Stimulated activated naive CD8-positive, alpha-beta T cell treated with anti-CD3 and anti-CD28 coated beads, Interleukin-15, Interleukin-2, amounts not matched to agents 100 U/mL and 50 U/mL, for 24 hours (primary cell): ENCODE measurements at places on chromosomes 6 and 20.
A peak's percentile ranks its signal among the peaks of the same experiment; 100 is the strongest.

DNA sequence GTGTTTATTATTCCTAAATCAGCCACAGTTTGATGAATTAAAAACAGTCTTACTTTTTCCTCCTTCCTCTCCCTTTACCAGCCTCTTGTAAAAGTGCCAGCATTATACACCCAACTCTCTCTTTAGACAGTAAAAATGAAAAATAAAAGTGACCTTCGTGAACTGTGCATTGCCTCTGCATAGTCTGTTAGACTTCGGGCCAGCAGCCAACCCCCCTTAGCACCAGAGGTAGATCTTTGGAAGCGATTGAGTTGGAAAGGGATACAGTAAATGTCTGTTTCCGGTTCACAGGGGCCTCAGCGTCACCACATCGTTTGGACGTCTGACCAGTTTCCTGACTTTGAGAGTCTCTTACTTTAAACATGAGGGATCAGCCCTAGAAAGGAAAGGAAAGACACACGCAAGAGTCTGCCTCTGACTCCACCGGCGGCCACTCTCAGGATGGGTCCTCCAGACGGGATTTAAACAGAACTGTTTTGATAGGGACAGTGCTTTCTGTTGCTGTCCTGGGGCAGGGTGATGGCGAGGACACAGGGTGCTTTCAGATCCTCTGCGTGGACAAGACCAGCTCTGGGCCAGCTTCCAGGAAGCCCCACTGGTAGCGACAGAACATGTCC lies 206.6 kb upstream of the PREP start:
- DNase-seq = no peak

DNA sequence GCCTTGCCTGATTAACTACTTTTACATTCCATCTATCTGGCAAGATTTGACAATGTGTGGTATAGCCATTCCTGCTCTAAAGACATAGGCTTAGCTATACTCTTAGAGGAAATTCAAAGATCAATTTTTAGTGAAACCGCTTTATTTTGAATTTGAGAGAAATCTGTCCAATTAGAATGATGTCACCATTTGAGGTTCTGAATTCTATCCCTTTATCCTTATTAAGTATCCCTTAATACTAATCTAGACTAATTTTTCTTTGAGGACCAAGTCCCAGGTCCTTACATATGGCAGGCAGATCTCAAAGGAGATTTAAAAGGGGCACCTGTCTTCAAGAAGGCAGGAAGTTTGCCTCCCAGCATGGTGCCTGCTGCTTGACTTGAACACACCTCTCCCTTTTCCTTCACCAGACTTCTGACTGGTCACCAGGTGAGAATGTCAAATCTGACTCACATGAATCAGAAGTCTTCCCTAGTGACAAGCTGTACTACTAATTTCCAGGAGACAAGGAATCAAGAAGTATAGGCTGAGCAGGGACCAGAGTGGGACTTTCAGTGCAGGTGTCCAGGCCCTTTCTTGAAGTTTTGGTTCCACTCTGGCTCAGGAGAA lies 15.0 kb upstream of the MRAP2 start:
- no peak for DNase-seq

DNA sequence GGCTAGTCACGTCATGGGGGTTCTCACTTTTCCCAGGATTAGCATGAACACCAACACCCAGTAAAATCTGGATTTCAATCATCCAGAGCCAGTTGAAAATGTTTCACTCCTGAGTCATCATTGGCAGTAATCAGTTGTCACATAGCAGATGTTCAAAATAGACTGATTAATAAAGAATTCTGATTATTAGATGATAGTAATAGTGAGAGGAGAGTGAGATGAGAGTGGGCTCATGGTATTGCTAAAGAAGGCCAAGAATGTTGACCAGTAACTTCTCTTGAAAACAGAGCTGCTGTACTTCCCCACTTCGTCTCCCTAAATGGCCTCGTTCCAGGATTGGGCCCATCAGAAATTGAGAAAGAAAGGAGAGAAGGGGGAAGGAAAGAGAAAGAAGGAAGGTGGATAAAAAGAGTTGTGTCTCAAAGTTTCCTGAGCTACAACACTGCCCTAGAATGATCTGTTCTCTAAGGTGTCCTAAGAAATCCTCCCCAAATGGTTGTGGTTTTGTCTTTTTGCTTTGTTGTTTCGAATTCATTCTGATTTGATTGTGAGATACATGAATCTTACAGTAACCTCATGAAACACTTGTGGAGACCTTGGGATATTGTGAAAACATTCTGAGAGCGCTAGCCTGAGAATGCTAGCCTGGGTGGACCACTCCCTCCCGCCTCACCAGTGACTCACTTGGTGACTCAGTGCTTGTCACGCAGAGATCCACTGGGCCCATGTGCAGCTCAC lies 502.2 kb upstream of the JARID2 start:
- DNase-seq = peak; percentile 84

DNA sequence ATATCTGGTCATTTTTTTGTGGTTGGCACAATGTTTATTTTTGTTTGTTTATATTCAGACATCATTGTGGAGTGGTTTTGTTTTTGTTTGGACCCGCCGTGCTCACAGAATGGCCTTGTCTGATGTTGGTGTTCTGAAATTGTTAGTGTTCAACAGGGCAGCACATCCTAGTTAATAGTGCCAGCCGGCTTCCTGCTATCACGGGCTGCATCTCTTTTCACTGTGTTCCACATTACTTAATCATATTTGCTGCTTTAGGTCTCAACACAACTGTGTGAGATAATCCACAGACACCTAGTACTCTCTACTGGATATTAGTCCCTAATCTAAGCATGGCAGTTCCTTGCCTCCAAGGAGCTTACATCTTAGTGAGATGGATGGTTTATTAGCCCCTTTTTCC lies 2.8 kb upstream of the EIF2S2 start:
- DNase-seq = no peak

- DNase-seq = no peak
Observed at GRCh38 chr6:28933069-28933468, 9.3 kb upstream of the TRIM27 start.

DNA sequence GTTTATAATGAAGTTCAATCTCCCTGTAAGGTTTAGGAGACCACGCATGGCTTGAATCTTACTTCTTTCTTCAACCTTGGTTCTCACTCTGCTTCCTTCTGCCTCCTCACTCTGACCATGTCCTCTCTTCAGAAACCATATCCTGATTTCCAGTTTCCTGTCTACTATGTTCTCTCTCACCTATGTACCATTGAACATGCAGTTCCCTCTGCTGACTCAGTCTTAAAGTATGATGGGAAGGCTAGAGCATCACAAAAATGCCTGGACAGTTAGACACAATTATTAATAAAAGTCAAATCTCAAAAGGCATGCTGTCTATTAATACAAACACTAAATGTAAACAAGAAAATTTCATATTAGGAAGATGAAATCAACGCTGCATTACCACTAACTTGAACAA lies 151.6 kb downstream of the PRKN start:
- DNase-seq = no peak

DNA sequence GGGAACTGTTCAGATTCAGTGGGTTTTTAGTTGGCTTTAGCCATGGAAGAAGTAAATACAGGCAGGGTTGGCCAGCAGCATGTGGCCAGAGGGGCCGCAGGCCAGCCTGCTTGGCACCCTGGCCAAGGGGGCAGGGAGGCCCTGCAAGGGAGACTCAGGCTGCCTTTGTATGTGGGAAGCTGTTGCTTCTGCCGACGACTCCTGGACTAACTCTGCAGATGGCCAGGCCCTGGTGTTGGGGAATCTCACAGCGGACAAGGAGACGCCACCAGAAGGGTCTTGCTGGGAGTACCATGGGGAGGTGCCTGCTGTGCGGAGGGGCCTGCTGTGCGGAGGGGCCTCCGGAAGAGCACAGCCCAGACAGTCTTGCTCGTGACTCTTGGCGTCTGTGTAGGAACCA lies 25.2 kb downstream of the PYGB start:
- no peak for DNase-seq

- no peak for DNase-seq
Observed at GRCh38 chr20:61521687-61522420, 269.8 kb downstream of the CDH4 start.

- no peak for DNase-seq
Observed at GRCh38 chr6:37847704-37848103, 28.2 kb downstream of the ZFAND3 start.

- DNase-seq = no peak
Observed at GRCh38 chr20:7702141-7702540, 238.1 kb downstream of the HAO1 start.

- no peak for DNase-seq
Observed at GRCh38 chr20:59630526-59630925, 26.2 kb downstream of the PHACTR3 start.

DNA sequence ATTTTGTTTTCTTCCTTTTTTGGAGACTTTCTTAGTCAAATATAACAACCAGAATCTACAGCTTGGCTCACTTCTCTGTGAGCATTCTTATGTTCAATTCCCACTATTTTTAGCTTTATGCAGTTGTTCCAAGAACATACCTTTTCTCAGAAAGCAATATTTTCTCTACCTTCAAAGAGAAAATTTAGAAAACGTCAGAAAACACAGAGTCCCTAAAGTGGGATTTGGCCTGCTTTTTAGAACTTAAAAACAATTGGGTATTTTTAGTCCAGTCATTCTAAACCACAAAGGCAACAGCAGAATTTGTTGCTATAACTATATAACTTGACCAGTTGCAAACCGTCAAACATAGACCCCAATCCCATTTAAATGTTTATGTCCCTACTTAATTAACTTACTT lies 133.1 kb downstream of the MOXD1 start:
- no peak for DNase-seq

- no peak for DNase-seq
Observed at GRCh38 chr6:160400446-160400845, 52.3 kb downstream of the SLC22A3 start.

DNA sequence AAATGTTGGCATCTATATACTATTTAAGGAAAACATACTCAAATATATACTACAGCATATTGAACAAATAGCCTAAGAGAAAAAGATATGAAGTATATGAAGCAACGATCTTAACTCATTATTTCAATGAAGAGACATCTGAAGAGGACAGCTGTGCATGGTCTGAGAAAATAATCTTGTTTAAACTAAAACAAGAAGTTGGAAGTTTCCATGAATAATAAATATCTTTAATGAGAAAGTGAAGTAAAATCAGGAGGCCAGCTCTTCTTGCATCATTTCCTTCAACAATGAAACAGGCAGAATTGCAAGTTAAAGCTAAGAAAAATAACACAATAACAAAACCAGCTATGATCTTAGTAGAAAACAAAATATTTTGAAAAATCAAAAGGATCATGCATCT lies 1265.4 kb upstream of the MAP3K7 start:
- no peak for DNase-seq
